Prostate gland (tissue), 2 donors: ENCODE measurements at places on chromosomes 2 and 18. TPM values are rescaled to one million over a fixed set of nuclear protein-coding genes. Genes with fewer than 3 reads are reported as not detected.

- no peaks in the 10 kb centered on the region for H3K27me3 ChIP-seq
- no peak overlapping the region for H3K4me3 ChIP-seq
- H3K36me3 ChIP-seq: no peaks in the 10 kb centered on the region
- DNase-seq: no peak
- H3K4me1 ChIP-seq: no peaks in the 10 kb centered on the region
These were observed 15.6 kb downstream of the SUCLG1 start for GRCh38 chr2:84443477-84443876.

DNA sequence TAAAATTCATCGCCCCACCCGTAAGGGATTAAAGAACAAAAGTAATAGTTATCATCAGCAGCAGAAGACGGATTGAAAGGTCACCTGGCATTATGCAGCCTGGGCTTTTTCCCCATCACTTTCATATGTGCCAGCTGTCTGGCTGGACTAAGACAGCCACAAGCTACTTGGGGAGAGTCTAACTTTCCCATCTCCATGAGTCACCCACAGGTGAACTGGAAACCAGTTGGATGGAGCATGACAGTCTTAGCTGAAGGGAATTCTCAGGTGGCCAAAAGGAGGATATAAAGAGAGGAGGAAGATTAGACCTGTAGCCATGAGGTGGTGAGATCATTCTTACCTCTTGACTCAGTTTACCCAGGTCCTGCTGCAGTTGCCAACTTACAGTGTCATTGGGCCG is 7.0 kb upstream of the FAM178B start:
- H3K4me1 ChIP-seq: no peaks in the 10 kb centered on the region
- DNase-seq: no peak
- H3K36me3 ChIP-seq: no peaks in the 10 kb centered on the region
- no peak overlapping the region for H3K27ac ChIP-seq

DNA sequence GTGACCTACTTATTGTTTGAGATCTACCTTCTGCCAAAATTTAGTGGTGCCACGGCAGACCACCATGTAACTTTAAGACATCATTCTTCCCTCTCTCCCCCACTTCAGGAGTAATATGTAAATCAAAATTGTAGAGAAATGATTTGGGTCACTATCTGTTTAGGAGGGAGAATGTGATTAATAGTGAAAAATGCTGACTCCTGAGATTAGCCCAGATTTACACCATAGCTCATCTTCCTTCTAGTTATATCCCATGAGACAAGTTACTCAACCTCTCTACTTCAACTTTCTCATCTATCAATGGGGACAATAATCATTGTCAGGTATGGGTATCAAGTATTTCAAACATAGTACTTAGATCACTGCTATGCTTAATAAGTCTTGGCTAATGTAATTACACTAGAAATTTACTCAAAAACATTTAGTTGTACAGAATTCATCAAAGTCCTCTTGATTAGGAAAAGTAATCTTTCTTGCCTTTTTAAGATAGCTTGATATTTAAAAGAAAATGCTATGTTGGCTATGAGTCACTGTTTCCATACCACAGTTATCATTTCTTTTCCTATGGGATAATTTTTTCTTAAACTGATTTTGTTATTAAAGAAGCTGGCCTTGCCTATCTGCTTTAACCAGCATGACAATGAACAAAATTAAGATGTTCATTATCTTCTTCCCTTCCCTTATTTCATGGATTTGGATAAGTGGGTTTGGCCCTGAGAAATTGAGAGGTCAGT is 1038.9 kb upstream of the ZEB2 start:
- H3K36me3 ChIP-seq: no peaks in the 10 kb centered on the region
- H3K27ac ChIP-seq: no peak overlapping the region
- DNase-seq: no peak
- no peaks in the 10 kb centered on the region for H3K27me3 ChIP-seq

DNA sequence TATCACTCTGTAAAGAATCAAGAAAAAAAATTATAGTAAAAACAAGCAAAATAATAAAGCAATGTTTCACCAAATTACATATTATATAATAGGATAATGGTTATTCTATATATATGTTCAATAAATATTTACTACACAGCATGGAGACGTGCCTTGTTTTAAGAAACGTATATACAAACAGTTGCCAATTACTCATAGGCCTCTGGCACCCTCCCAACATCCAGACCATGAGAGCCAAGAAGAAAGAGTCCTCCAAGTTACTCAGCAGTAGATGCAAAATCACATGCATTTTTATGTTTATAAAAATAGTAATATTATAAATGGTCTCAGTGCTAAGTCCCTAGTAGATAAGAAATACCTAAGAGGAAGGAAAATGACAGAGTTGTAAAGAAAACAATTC is 64.8 kb downstream of the REV1 start:
- H3K36me3 ChIP-seq: no peaks in the 10 kb centered on the region
- no peak for DNase-seq
- no peak overlapping the region for H3K27ac ChIP-seq
- H3K4me3 ChIP-seq: no peak overlapping the region

- DNase-seq: no peak
- no peaks in the 10 kb centered on the region for H3K27me3 ChIP-seq
- no peak overlapping the region for H3K27ac ChIP-seq
- H3K4me1 ChIP-seq: no peaks in the 10 kb centered on the region
- no peaks in the 10 kb centered on the region for H3K36me3 ChIP-seq
- H3K4me3 ChIP-seq: no peak overlapping the region
These were observed 102.0 kb upstream of the TMEM200C start for GRCh38 chr18:5997361-5997760.

DNA sequence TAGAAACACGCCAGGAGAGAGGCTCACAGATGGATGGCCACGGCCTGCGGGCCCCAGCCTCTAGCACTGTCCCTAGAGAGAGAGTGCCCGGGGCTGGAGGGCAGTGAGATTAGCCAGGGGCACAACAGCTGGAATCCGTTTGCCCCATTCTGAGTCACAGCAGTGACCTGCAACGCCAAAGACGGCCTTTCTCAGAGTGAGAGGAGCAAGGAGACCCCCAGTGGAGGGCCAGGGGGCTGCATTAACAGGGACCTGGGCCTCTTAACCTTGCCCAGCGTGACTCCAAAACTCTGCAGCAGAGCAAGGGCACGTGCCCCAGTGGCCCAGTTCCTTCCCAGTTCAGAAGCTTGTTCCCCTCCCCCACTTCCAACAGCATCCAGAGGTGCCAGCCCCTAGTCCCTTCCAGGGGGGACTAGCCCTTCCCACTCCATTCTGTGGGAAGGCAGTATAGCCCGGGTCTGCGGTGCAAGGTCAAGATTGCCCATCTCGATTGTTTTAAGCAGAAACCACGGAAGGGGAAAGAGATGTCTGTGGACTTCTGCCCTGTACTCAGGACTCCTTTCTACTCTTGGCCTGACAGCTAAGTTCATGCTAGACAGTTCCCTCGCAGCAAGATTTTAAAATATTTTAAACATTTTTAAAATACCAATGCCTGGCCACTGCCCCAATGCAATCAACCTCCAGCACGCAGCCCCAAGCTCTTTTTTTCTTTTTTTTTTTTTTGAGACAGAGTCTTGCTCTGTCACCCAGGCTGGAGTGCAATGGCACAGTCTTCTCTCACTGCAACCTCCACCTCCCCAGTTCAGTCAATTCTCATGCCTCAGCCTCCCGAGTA is 50.9 kb upstream of the BIN1 start:
- no peak overlapping the region for H3K27ac ChIP-seq
- no peaks in the 10 kb centered on the region for H3K36me3 ChIP-seq
- H3K4me1 ChIP-seq: no peaks in the 10 kb centered on the region

- H3K27ac ChIP-seq: no peak overlapping the region
- DNase-seq: no peak
- H3K4me3 ChIP-seq: no peak overlapping the region
- no peaks in the 10 kb centered on the region for H3K36me3 ChIP-seq
- no peaks in the 10 kb centered on the region for H3K27me3 ChIP-seq
- H3K4me1 ChIP-seq: no peaks in the 10 kb centered on the region
These were observed 45.2 kb upstream of the IL1RL1 start for GRCh38 chr2:102266204-102266603.

- no peaks in the 10 kb centered on the region for H3K27me3 ChIP-seq
- no peak overlapping the region for H3K27ac ChIP-seq
- H3K36me3 ChIP-seq: no peaks in the 10 kb centered on the region
- no peak overlapping the region for H3K4me3 ChIP-seq
These were observed 65.2 kb upstream of the MGAT4A start for GRCh38 chr2:98795891-98796676.

- no peaks in the 10 kb centered on the region for H3K36me3 ChIP-seq
- H3K27ac ChIP-seq: no peak overlapping the region
- H3K27me3 ChIP-seq: no peaks in the 10 kb centered on the region
- no peak overlapping the region for H3K4me3 ChIP-seq
- DNase-seq: no peak
- no peaks in the 10 kb centered on the region for H3K4me1 ChIP-seq
These were observed 741.8 kb upstream of the SALL3 start for GRCh38 chr18:78237864-78238263.

DNA sequence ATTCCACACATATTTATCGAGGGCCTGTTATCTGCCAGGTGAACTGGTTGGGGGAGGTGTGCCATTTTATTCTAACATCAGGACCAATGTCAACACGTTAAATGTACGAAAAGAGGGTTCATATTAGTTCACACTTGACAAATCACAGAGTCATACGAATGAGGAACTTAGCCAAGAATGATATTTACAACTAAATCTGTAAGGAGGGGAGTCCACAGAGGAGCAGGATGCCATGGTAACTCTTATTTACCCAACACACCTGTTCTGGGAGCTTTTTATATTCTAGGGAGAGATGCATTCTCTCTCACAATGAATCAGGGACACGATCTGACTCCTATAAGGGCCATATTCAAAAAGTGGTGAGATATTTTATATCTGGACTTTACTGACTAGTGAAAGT is 144.1 kb downstream of the CDC42EP3 start:
- no peak overlapping the region for H3K27ac ChIP-seq
- no peaks in the 10 kb centered on the region for H3K4me1 ChIP-seq
- no peak overlapping the region for H3K4me3 ChIP-seq
- no peaks in the 10 kb centered on the region for H3K27me3 ChIP-seq

DNA sequence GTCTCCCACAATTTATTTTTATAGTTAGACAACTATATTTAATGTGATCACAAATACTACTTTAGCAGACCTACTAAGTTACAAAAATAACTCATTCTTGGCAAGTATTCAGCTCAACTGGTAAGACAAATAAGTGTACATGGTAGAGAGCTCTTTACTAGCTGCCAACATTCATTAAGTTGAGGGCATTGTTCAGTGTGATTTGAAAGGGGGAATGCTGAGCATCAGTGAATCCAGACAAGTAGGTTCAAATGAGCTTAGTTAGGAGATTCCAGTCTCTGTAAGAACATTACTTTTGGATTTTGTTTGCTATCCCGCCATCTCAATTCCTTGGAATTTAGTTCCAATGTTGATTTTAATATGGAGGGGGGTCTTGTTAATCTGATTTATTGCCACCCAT is 187.3 kb upstream of the LYPD1 start:
- no peaks in the 10 kb centered on the region for H3K27me3 ChIP-seq
- H3K4me3 ChIP-seq: no peak overlapping the region
- H3K36me3 ChIP-seq: no peaks in the 10 kb centered on the region
- no peak overlapping the region for H3K27ac ChIP-seq
- H3K4me1 ChIP-seq: no peaks in the 10 kb centered on the region

- no peak for DNase-seq
- H3K36me3 ChIP-seq: no peaks in the 10 kb centered on the region
- no peaks in the 10 kb centered on the region for H3K27me3 ChIP-seq
- H3K4me3 ChIP-seq: no peak overlapping the region
- H3K4me1 ChIP-seq: no peaks in the 10 kb centered on the region
These were observed 469.0 kb downstream of the SLC4A3 start for GRCh38 chr2:220096406-220096805.

DSG4 gene
- 0.68 TPM for total RNA-seq

GALNT3 gene
- total RNA-seq: 69.9 TPM
